ENCODE measurements at places on chromosomes 1 and 21.

DNA sequence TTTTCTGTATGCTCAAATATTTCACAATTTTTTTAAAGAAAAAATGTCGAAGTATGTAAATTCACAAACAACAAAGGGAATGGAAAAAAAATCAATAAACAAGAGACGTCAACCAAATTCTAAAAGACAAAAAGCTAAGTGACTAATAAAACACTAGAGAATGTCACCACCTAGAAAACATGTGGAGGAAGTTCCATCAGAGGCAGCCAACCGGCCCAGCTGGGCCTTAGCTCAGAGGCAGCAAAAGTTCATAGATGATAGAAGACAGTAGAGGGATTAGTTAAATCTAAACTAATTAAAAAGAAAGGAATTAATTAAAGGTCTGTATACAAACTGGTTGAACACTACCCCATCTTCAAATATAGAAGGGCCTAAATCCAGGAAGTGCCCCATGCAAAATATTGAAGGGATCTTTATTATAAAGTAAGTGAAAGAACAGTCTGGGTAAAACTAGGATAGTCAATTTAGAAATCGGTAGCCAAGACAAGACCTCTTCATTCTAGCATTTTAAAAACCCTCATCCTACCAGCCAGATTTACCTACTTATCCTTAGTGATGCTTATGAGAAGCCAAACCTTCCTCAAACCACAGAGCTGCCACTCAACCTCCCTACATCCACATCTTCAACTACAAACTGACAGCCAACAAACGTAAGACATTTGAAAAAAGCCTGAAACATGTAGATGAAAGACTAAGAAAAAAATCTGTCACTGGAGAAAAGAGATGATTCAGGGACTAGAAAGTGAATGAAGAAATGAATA lies 23.7 kb downstream of the MRPL39 start:
- DNase-seq: no peak

DNA sequence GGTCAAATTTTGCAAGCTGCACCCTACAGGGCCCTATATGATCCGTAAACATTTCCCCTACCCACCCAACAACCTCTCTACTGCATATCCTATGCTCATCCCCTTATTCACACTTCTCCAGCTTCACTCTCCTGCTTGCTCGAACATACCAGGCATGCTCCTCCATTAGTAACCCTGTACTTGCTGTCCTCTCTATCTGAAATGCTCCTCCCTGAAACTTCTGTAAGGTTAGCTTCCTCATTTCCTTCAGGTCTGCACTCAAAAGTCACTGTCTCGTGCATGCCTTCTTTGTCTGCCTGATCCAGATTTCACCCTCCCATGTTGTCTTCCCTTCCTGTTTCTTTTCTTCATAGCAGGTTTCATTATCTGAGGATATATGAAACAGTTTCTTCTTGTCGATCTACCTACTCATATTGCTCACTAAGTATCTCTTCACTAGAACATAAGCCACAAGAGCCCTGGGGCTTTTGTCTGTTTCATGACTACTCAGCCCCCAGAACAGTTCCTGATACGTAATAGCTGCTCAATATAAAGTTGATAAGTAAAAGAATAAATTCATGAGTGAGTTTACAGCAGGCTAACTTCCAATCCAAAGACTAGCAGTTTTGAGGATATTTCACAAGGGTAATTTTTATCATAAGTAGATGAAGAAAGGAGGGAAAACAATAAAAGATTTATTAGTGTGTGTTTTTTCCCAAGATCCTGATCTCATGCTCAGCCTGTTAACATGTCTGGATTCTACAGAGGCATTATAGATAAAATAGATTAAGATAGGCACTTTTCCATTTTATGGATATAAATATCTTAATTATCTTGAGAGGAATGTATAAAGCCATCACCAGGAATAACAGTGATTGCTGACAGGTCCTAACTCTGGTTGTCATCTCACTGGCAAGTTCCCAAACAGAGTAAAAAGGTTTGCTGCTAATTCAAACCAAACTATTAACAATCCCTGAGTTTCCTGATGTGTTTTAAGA lies 392.5 kb upstream of the ESRRG start:
- no peak for DNase-seq

DNA sequence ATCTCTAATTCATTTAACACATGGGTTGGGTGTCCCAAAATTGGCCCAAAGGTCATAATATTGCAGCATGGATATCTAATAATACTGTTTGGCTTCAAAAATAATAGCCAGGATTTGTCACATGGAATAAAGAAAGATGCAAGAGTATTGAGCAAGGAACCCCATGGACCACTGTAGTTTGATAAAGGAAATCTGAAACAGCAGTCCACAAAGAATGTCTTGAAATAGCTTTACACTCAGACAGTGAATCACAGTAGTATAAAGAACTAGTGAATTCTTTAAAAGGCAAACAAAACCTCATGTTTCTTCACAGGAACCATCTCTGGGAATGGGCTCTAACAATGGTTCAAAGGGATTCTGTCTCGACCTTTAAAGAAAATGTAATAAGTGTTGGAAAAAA lies 576.1 kb upstream of the ZRANB2 start:
- DNase-seq: no peak

GRCh38 chr1:180821970-180822369 lies 90.7 kb upstream of the KIAA1614 start:
- DNase-seq: no peak

- DNase-seq: no peak
Observed at GRCh38 chr21:18617291-18617690, 213.7 kb upstream of the TMPRSS15 start.

DNA sequence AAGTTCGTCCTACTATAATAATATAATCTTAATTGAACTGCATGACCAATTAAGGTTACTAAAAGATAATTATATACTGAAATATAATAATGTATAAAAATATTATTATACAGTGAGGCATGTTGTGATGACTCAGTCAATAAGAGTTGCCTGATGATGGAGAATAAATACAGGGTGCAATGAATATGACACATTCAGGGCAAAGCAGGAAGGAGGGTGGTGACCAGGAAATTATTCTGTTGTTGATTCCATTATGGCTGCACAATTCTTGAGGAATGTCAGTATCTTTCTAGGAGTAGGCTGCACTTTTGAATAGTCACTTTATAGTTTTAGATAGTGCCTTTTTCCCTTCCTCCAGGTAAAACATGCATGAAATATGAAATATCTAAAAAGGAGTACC lies 46.4 kb upstream of the RGS21 start:
- DNase-seq: no peak

DNA sequence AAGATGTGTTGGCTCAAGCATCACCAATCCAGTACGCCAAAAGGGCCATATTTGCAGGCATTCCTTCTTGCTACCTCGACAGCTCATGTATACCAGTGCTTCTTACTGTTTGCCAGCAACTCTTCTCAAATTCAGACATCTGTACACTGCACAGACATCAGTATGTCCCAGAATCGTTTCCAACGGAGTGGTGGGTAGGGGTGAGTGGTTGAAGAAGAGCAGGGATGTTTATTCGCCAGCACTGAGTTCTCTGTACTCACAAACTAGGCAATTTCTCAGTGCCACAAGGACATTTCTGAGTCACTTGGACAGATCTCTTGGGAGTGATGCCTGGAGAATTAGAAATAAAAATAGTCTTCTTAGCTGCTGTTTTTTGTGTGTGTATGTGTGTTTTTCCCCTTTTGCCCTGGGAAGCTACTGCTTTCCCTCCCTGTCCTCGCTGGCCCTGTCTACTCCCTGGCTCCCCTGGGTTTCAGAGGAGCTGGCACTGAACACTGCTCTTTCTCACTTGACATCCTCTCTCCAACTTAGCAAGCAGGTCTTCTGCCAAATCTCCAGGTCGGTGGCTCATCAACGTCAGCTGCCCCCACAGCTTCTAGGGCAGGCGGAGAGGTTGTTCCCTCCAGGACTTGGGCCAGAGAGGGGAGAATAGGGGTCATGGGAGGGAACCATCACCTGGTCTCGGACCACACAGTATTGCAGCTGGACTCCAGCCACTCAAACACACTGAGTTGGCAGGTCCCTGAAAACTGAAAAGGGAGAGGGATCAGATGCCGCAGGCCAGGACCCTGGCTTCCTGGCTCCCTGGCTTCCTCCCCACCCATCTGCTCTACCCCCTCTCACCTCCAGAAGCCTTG lies 90.5 kb downstream of the NMNAT2 start:
- DNase-seq: no peak

DNA sequence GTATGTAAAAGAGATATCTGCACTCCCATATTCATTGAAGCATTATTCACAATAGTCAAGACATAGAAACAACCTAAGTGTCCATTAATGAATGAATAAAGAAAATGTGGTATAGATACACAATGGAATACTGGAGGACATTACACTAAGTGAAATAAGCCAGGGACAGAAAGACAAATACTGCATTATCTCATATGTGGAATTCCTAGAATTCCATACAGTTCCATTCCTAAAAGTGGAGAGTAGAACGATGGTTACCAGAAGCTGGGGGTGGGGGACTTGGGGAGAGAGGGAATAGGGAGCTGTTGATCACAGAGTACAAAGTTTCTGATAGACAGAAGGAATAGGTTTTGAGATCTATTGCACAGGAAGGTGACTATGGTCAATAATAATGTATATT lies 7.4 kb downstream of the TMED5 start:
- no peak for DNase-seq

DNA sequence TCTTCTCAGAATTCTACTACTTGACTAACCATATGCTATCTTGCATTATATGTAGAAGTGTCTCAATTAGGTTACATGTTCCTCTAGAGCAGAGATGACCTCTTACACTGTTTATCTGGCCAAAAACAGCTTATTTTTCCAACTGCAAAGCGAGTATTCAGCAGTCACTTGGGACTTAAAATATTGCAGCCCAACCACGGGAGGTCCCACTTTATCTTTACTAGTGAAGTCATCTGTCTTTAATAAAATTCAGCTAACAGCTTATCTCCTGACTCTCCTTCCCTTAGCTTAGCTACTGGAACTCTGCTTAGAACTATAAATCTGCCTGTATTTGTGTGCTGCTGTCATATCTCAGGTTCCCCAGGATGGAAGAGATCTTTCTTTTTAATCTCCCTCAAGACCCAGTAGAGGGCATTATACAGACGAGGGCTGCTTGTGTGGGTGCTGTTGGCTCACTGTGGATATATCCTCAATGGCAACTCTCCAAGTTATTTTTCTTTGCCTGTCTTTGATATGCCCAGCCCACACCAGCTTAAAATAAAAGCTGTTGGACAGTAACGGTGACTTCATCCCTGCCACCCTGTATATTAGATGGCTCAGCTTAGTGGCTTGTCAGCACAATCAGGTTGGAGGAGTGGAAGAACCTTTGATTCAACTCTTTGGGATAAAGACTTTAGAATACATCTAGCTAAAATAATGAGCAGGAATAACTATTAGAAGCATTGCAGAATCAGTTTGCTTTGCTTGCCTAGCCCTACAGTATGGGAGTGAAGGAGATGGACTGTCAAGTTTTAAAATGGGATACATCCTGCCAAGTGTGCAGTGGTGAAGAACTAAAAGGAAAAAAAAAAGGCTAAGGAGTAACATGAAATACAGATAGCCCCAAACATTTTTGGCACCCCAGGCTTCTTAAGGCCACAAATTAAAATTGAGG lies 9.6 kb downstream of the ENSA start:
- DNase-seq: no peak
